ENCODE measurements at places on chromosomes 12 and 14. TPM values are rescaled to one million over a fixed set of nuclear protein-coding genes. Genes with fewer than 3 reads are reported as not detected.

The TIMM9 gene
- 63.6 TPM for polyA plus RNA-seq

The SPIC gene
- not detected for polyA plus RNA-seq

The RALGAPA1 gene
- 14.0 TPM for polyA plus RNA-seq

The TOGARAM1 gene
- polyA plus RNA-seq, result 12.5 TPM

The P2RX2 gene
- not detected for polyA plus RNA-seq

The B4GALNT3 gene
- 4.4 TPM for polyA plus RNA-seq

The FICD gene
- 6.7 TPM for polyA plus RNA-seq

The SLC7A7 gene
- 169 TPM for polyA plus RNA-seq

The TUBA1C gene
- 252 TPM for polyA plus RNA-seq

The ZDHHC22 gene
- polyA plus RNA-seq, result not detected

The PITPNM2 gene
- 5.7 TPM for polyA plus RNA-seq

The RTL1 gene
- 1.4 TPM for polyA plus RNA-seq

The TAS2R7 gene
- polyA plus RNA-seq, result not detected

The SLC35F4 gene
- polyA plus RNA-seq, result not detected

The TSPAN11 gene
- 5.2 TPM for polyA plus RNA-seq

The KLRG1 gene
- 1.8 TPM for polyA plus RNA-seq

The BCL2L14 gene
- 4.9 TPM for polyA plus RNA-seq

The ZCCHC8 gene
- 13.5 TPM for polyA plus RNA-seq
